Endodermal cell (in vitro differentiated cells): ENCODE measurements at places on chromosomes 2 and 18.

GRCh38 chr18:75162467-75162866, 46.5 kb downstream of the PTGR3 start:
- peak; percentile 16 for DNase-seq

- no peak for DNase-seq
These were observed 167.4 kb upstream of the MAP3K20 start for GRCh38 chr2:172908275-172908674.

GRCh38 chr2:186591506-186591890, 1.6 kb downstream of the ITGAV start:
- no peak for DNase-seq

DNA sequence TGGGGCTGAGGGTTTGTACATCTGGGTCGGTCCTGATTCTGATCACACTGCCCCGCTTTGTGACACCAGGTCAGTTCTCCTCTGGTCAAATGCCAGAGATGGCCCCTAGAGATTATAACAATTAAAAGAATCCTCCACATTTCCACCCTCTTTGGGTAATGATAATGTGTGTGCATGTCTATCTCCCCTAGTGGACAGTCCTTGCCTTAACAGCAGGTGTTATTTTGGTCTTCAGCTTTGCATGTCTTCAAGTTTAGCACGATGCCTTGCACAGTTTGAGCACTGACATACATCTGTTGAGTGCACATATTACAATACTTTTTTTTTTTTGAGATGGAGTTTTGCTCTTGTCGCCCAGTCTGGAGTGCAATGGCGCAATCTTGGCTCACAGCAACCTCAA, 25.7 kb upstream of the COX7A2L start:
- no peak for DNase-seq

DNA sequence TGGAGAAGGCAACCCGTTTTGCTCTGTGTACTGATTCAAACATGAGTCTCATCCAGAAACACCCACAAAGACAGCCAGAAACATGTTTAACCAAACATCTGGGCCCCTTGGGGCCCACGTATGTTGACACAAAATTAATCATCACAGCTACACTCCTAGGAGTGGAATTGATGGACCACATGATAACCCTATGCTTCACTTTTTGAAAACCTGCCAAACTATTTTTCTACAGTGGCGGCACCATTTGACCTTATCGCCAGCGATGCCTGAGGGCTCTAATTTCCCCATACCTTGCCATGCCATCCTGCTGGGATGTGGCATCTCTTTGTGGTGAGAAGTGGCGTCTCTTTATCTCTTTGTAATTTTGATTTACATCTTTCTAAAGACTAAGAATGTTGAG, 38.5 kb downstream of the PSMG2 start:
- DNase-seq = no peak
